ENCODE measurements at places on chromosomes 3 and 15.

DNA sequence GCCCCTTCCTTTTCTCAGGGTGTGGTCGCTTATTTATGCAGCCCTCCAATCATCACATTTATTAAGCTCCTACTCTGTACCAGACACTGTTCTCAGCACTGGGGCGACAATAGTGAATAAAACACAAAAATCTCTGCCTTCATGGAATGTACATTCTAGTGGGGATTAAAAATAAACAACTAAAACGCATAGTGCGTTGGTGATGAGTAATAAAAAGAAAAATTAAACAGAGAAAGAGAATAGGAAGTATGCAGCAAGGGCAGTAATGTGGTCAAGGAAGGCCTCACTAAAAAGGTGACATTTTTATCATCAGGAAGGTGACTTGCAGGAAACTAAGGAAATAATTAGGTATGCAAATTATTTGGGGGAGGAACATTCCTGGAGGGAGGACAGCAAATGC lies 5.1 kb downstream of the SLC51B start:
- no peak for DNase-seq

- DNase-seq, result peak; percentile 55
Measured at GRCh38 chr15:60695713-60696522, 217.0 kb upstream of the ICE2 start.

GRCh38 chr3:197226179-197226578 lies 72.2 kb downstream of the DLG1 start:
- DNase-seq, result no peak

DNA sequence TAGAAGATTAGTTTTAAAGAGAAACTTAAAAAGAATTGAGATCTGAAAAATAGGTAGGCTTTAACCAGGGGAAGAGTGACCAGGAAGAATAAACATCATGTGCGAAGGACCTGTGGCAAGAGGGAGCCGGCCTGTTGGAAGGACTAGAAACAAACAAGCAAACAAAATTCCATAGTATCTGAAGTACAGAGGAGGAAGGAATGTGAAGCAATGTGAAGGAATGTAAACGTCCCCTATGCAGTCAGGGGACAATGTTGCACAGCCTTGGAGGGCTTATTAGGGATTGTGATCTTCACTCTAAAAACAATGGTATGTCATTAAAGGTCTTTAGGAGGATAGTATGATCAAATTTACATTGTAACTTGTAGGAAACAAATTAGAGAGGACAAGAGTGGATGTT lies 84.4 kb upstream of the PLCL2 start:
- no peak for DNase-seq

DNA sequence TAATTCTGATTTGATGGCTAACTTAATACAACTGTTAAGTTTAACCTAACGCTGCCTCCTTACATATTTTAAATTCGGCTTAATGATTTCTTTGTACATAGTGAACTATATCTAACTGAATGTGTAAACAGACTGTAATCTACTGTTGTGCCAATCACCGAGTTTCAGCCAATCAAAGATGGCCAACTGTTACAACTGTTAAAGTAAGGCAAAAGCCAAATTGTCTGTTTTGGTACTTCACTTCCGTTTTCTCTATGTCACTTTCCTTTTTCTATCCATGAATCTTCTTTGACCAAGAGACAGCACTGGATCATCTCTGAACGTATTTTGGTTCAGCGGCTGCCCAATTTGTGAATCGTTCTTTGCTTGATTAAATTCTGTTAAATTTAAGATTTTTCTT lies 137.0 kb downstream of the LMLN start:
- no peak for DNase-seq

GRCh38 chr3:129280183-129280582 lies 1.5 kb downstream of the HMCES start:
- no peak for DNase-seq

DNA sequence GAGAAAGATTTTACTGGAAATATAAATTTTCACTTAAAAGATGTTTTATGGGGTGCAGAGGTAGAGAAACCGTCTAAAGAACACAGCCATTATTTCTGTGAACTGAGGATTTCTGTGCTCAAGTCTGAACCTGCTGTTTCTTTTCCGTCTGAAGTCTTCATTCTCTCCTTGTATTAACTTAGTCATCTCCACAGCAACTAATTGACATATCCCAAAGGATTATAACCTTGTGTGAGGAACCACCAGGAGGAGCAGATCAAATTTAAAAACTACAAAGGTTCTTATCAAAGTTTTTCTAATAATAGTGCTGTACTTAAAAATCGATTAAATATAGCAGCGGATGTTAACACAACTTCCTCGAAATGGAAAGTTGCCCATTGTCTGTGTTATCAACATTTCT lies 31.1 kb upstream of the ICE2 start:
- DNase-seq, result no peak

DNA sequence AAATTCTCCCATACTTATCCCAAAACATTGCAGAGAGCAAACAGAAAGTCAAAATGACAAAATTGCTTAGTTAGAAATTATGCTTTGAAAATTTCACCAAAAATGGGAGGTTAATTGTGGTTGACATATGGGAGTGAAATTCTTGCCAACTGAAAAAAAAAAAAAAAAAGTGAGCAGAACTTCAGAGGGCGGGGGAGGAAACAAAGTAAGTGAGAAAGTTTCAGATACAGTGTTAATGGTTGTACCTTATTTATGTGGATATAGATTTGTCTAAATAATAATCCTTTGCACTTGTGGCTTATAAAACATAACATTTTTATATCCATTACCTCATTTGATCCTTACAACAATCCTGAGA lies 91.5 kb upstream of the RAP2B start:
- DNase-seq, result no peak

GRCh38 chr3:32193101-32193500 lies 45.4 kb upstream of the CMTM8 start:
- DNase-seq, result no peak

DNA sequence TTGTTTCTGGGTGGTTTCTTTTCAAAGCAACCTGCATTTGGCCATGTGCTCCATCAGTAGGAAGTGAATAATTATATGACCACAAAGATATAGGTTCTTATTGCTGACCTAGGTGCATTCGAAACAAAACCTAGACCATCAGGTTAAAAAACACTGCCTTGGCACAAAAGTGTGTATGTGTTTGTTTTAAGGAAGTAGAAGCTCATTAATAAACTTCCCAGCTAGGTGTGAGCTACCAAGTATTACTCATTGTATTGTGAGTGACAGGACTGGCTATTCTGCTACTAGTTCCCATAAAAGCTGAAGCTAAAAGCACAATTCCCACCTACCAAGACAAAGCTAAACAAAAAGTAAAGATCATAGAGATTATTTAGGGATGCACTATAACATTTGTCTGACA lies 168.2 kb downstream of the TP63 start:
- no peak for DNase-seq

DNA sequence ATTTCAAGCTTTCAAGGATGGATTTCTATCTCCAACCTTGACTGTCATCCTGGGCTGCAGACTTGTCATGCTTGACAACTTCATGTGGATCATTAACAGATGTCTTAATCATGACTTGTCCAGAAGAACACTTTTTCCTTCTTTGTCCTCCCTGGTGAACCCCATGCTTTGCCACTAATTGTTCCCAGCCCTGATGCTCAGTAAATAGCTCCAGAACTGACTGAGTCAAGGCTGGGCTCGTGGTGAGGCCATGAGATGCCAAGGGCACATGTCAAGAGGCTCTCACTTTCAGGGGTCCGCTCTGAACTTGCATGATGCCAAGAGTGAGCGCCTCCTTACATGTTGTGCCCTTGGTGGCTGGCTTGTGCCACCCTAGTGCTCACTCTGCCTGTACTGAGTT lies 48.9 kb upstream of the KY start:
- no peak for DNase-seq

GRCh38 chr15:48422401-48422800 lies 91.2 kb downstream of the DUT start:
- DNase-seq, result no peak

DNA sequence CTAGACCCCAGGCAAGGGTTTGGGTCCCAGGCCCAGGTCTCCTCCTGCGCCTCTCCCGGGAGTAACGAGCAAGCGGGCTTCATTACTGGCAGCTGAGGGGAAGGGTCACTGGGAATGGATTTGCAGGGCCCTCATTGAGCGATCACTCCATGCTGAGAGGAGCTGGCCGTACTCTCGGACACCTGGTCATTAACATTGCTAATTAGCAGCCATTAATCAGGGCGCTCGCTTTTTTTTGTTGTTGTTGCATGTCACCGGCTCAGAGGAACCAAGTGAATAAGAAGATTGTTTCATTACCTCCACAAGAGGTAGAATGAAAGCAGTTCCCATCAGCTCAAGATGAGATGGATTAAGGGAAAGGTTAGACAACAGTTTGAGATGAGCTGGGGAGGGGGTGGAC lies 293.0 kb upstream of the ATP11B start:
- DNase-seq, result no peak

DNA sequence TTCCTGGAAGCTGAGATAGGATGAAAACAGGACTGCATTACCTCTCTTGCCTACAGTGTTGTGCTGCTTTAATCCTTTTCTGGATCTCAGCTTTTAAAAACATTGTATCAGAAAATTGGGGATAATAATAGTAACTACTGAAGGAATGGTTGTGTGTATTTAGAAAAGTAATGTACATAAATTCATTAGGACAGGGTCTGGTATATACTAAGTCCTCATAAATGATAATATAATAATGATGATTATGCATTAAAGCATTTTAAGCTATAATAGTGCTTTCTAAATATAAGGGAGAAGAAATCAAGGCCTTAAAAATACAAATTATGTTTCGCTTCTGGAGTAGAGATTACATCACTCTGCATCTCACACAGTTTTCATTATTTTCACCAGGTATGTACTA lies 530.1 kb downstream of the ZNF385D start:
- no peak for DNase-seq

Data from CD8-positive, alpha-beta T cell (primary cell).